DMS 273 treated with DMSO at 0.1 percent for 48 hours (cell line): ENCODE measurements at places on chromosomes 13 and 19.

DNA sequence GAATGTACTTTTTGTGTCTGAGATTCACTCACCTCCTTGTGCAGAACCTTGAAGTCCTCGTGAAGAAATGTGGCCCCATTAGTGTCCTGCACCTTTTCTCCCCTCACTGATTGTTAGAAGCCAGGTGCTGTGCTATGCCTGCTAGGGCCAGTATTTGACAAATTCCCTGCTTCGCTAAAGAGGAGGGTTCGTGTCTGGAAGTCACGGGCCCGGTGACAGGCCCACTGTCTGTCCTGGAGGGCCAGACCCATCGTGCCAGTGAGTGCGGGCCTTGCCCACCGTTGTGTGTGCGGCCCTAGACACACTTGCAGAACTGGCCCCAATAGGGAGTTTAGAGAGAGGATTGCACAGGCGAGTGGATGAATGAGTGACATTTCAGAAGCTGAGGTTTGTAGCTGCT, 36.8 kb upstream of the GAS6 start:
- no peak for DNase-seq

- no peak for DNase-seq
Measured at GRCh38 chr19:7152568-7152967, 83.1 kb downstream of the ZNF557 start.

- no peak for DNase-seq
Measured at GRCh38 chr19:52725528-52725961, 9.3 kb downstream of the ZNF611 start.

- no peak for DNase-seq
Measured at GRCh38 chr13:44301639-44302015, 72.0 kb upstream of the SERP2 start.

DNA sequence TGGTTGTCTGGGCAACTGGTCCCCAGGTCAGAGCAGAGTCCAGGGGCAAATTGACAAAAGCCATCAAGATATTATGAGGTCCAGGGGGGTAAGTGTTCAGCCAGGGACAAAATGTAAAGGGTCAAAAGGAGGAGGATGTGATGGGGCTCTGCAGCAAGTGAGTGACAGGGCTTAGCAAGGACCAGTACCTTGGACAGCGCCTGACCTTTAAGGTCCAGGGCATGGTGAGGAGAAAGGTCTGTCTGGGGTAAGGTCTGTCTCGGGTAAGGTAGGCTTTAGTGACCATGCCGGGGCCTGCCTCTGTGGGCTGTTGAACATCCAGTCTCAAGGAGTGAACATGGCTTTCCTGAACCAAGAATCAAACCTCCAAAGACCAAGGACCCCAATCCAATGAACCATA, 6.3 kb upstream of the ZNF358 start:
- no peak for DNase-seq

GRCh38 chr13:44365008-44365407, 8.6 kb upstream of the SERP2 start:
- no peak for DNase-seq

DNA sequence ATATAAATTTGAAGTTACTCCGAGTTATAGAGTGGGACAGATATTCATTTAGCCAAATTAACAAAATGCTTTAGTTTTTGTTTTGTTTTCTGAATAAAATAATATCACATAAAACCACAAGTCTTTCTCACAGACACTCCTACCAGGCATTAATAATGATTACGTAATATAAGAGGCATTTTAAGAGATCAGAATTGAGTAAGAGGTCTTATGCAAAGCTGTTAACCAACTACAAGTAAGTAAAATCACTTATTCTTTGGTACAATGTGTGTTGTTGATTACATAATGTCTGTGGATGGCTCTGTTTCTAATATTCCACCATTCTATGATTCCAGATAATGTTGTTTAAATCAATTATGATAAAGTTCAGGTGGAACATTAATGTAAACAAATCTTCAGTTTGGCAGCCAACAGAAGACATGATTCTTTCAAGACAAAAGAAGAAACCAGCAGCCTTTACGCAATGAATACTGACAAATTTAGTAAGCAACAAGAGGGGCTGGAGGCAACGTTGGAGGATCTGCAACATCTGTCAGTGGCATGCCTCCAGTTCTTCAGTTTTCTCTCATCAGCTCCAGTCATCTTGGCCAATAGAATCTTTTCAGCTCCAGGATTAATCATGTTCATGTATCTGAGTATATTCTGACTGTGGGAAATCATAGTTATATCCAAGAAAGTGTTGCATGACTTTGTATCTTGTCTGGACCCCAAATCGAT, 403.8 kb downstream of the SLITRK5 start:
- no peak for DNase-seq

GRCh38 chr19:39923862-39924261, 10.6 kb downstream of the FCGBP start:
- no peak for DNase-seq

DNA sequence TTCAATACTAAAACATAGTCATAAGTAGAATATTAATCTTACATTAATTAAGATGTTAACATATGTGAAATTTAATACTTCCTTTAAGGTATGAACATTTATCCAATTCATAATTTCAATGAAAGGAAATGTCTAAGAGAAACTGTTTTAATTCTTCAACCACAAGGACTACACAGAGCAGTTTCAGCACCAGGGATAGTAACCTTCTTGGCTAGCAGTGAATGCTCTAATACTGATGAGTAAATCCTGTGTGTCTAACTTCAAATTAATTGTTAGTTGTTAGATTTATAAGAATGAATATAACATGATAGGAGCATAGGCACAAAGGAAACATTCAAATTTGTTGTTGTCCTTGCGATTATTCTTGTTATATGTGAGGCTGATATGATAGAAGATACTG, 15.6 kb upstream of the NBEA start:
- no peak for DNase-seq

- no peak for DNase-seq
Measured at GRCh38 chr13:31937436-31937835, 94.1 kb upstream of the FRY start.

DNA sequence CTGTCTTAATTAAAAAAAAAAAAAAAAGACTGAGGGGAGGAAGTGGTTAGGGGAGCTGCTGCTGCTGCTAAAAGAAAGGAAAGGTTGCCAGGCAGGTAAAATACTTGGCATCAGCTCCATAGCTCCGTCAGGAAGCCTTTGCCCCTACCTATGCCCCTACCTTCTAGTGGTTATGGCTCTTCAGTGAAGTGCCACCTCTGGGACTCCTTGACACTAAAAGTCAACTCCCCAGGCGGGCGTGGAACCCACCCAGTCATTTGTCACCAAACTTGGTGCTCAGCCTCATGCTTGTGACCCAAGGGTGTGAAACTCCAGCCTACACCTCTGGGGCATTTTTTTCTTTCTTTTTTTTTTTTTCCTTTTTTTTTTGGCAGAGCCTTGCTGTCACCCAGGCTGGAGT, 4.9 kb upstream of the NECTIN2 start:
- DNase-seq = no peak

DNA sequence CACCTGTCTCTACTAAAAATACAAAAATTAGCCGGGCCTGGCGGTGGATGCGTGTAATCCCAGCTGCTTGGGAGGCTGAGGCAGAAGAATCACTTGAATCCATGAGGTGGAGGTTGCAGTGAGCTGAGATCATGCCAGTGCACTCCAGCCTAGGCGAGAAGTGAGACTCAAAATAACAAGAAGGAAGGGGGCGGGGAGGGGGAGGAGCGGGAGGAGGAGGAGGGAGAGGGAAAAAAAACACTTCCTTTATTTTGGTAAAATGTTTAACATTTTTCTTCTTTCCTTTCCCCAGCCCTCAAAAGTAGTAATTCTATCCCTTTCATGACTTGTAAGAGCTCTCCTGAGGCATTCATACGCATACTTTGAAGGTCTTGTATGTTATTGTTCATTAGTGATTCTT, 44.3 kb downstream of the SPRY2 start:
- DNase-seq = no peak

DNA sequence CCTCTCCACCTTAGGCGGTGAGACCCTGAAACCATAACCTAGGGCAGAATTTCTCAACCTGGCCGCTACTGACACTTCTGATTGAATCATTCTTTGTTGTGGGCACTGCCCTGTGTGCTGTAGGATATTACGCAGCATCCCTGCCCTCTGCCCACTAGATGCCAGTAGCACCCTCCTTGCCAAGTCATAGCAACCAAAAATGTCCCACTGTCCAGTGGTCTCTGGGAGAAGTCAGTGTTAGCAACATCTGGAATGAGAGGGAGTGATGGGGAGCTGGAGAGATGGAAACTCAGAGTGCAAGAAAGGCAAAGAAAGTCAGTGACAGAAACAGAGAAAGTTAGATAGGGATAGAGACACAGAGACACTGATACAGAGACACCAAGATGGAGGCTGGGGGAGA, 13.6 kb downstream of the KLK4 start:
- no peak for DNase-seq

DNA sequence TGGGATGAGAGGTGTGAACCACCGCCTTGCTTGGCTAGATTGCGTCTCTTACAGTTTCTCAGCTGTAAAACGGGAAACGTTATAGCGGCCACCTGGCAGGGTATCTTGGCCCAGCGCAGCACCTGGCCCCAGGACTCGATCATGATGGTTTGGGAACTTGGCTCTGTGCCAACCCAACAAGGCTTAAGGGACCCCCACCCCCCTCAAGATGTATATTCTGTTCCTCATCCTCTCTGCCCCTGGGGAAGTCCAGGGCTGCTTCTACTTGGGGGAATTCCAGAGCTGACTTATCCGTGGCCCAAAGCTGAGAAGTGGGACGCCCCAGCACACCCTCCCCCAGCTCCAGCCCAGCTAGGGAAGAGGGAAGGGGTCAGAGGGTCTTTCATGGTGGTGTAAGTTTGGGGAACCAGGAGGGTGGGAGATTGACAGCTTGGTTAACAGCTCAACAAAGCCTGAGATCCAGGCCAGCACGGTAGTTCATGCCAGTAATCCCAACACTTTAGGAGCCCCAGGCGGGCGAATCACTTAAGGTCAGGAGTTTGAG, 695 bp downstream of the ICAM1 start:
- no peak for DNase-seq

GRCh38 chr13:76231522-76232167, 595.5 kb downstream of the LMO7 start:
- no peak for DNase-seq

DNA sequence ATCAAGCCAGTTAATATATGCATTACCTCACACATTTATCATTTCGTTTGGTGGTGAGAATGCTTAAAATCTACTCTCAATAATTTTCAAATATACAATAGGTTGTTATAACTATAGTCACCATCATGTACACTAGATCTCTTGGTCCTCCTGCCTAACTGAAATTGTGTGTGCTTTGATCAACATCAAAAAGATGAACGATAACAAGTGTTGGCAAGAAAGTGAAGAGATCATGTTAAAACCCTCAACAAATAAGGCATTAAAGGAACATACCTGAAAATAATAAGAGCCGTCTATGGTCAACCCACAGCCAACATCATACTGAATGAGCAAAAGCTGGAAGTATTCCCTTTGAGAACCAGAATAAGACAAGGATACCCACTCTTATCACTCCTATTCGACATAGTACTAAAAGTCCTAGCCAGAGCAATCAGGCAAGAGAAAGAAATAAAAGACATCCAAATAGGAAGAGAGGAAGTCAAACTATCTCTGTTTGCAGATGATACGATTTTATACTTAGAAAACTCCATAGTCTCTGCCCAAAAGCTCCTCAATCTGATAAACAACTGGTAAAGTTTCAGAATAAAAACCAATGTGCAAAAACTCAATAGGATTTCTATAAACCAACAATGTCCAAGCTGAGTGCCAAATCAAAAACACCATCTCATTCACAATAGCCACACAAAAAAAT, 27.9 kb upstream of the OR10H1 start:
- no peak for DNase-seq

- no peak for DNase-seq
Measured at GRCh38 chr13:44425041-44425814, 51.6 kb downstream of the SERP2 start.

DNA sequence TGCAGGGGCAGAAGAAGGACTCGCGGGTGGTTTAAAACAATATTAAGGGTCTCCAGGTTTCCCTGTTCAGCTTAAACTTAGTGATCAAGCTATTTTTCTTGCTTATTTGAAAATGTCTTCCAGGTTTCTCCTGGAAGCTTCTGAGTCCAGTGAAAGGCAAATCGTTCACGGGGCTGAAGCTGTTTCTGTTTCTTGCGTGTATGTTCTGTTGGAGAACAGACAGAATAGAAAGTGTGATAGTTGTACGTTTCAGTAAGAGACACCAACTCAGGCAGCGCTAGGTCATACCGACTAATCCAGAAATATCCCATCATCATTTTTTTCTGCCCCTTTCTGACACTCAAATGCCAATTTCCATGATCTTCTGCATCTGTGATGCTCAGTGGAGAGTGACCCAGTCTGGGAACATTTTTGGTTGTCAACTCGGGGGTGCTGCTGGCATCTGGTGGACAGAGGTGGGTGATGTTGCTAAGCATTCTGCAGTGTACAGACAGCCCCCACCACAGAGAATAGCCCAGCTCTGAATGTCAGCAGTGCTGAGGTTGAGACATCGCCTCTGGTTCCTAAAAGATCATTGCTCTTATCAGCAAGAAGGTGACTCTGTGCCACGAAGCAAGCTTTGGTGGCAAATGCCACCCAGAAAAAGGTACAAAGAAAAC, 4.3 kb downstream of the KLF2 start:
- DNase-seq = no peak

DNA sequence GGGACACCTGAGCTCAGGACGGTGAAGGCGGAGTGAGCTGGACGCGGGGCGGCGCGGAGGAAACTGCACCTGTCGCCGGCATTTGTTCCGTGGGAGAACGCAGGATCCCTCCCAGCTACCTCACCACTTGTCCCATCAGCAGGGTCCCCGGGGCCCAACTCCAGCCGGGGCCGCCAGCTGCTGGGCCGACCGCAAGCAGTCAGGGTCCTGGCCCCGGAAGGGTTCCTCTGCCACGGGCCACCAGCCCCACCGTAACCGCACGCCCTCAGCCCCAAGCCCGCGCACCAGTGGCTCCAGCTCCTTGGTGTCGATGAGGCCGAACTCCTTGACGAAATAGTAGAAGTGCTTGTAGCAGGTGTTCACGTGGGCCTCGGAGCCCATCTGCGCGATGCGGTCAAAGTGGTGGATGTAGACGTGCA, 19.6 kb downstream of the MOB3A start:
- no peak for DNase-seq

DNA sequence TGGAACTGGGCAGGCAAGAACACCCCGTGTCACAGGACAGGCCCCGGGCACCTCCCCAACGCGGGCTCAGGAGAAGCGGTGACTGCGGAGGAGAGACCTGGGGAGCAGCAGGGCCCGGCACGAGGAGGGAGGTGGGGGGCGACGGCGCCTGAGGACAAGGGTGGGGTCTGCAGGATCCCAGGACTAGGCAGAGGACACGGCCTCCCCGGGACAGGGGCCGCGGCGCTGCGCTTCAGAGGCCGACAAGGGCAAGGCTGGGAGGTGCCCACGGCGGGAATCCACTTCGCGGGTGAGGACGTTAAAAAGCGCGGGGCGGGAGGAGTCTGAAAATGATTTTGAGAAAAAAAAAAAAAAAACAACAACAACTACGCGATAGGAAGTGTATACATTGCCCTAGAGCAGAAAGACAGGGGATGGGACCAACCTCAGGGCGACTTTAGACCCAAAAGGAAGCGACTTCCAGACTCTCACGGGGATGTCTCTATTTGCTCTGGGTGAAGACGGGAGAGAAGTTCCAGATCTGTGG, 44.9 kb downstream of the ZNF611 start:
- DNase-seq = no peak

GRCh38 chr13:30191491-30192100, 115.8 kb downstream of the KATNAL1 start:
- DNase-seq = no peak

GRCh38 chr19:39845584-39845932, 621 bp downstream of the FBL start:
- DNase-seq = no peak
